ENCODE measurements at places on chromosomes 7 and 10. TPM values are rescaled to one million over a fixed set of nuclear protein-coding genes. Genes with fewer than 3 reads are reported as not detected.

MYOZ1 gene
- total RNA-seq, result 0.18 TPM

SPDYE3 gene
- not detected for total RNA-seq

HOXA7 gene
- total RNA-seq, result 0.18 TPM

GPRIN2 gene
- not detected for total RNA-seq

PRRT4 gene
- total RNA-seq, result not detected

ERVW-1 gene
- not detected for total RNA-seq

HOXA9 gene
- 0.28 TPM for total RNA-seq

KCND2 gene
- total RNA-seq, result under 0.01 TPM

PTPRN2 gene
- total RNA-seq, result under 0.01 TPM

NPTX2 gene
- total RNA-seq, result under 0.01 TPM

GRCh38 chr7:68980011-68980410 is 618.3 kb upstream of the AUTS2 start:
- DNase-seq, result no peak

GRCh38 chr10:96165726-96166125 is 35.6 kb downstream of the ZNF518A start:
- DNase-seq, result no peak

GRCh38 chr7:74002474-74003017 is 25.4 kb upstream of the ELN start:
- DNase-seq, result peak; percentile 78

GRCh38 chr7:110890101-110890500 is 200.8 kb upstream of the LRRN3 start:
- no peak for DNase-seq

DNA sequence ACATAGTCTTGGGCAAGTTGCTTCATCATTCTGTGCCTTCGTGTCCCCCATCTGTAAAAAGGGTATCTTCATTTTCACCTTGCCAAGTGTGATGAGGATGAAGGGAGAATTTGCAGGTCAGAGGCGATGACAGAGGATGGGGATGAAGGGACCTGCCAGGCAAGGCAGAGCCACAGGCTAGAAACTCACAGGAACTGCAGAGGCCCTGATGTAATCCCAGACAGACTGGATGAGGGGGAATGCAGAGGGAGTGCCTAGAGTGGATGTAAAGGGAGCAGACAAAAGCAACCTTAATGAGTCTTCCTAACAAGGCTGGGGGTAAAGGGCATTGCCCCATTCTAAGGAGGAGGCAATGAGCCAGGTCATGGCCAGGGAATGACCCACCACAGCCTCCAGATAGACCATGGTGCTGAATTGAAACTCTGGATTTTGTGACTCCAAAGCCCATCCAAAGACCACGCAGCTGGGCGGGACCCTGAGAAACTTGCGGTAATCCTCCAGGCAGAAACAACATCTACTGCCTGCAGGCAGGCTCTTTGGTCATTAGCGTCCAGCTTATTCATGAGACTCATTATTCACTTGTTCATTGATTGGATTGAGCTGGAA is 1.9 kb downstream of the ANTXRL start:
- no peak for DNase-seq

DNA sequence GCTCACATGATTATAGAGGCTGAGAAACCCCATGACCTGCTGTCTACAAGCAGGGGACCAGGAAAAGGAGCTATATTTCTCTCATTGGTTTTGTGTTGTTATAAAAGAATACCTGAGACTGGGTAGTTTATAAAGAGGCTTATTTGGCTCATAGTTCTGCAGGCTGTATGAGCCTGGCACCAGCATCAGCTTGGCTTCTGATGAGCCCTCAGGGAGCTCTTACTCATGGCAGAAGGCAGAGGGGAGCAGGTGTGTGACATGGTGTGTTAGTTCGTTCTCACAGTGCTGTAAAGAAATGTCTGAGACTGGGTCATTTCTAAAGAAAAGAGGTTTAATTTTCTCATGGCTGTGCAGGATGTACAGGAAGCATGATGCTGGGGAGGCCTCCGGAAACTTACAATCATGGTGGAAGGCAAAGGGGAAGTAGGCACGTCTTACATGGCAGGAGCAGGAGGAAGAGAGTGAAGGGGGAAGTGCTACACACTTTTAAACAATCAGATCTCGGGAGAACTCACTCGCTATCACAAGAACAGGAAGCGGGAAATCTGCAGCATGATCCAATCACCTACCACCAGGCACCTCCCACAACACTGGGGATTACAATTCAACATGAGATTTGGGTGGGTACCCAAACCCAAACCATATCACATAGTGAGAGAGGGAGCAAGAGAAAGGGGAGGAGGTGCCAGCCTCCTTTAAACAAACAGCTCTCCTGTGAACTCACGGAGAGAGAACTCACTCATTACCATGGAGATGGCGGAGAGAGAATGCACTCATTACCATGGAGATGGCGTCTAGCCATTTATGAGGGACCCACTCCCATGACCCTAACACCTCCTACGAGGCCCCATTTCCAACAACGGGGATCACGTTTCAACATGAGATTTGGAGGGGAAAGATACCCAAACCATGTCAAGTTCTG is 133.4 kb downstream of the JCAD start:
- DNase-seq, result no peak

DNA sequence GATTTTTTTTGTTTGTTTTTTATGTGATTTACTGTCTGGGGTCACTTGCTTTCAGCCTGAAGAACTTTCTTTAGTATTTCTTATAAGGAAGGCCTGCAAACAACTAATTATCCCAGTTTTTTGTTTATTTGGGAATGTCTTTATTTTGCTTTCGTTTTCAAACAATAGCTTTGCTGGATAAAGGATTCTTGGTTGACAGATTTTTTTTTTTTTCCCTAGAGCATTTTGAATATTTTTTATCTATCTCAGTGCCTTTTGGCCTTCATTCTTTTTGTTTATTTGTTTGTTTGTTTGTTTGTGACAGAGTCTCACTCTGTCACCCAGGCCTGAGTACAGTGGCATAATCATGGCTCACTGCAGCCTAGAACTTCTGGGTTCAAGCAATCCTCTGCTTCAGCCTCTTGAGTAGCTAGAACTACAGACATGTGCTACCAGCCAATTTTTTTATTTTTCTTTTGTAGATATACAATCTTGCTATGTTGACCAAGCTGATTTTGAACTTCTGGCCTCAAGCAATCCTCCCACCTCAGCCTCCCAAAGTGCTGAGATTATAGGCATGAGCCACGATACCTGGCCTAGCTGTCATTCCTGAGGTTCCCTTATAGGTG is 46.3 kb upstream of the FZD9 start:
- DNase-seq, result no peak

DNA sequence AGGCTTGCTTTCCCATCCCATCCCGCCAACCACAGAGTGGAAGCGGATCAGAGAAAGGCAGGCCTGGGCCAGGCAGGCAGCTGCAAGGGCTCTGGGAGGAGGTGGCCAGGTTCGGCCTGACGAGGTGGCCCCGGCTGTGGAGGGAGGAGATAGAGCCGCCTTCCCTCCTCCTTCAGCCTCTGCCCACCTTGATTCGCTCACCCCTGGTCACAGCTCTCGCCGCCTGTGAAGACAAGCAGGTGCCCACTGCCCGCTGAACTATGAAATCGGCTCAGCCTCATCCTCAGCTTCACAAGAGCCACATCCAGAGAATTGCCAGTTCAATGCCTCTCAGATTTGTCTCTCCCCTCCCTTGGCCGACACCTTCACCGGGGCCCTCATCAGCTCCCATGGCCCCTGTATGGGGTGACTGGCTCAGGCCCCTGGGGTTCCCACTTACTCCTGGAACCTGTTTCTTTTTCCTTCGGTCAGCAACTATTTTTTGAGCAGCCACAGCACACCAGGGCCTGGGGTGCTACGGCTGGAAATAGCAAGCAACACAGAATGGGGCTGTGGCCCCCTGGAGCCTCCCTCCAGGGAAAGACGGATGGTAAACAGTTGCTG is 80.0 kb upstream of the CHST15 start:
- DNase-seq, result no peak
